ENCODE measurements at places on chromosomes 6 and 20.

GRCh38 chr6:112008482-112008881 is 45.4 kb upstream of the CCN6 start:
- DNase-seq: no peak

GRCh38 chr6:24916496-24916895 is 19.3 kb downstream of the RIPOR2 start:
- no peak for DNase-seq

GRCh38 chr6:81844686-81845085 is 92.2 kb upstream of the TENT5A start:
- DNase-seq: no peak

- DNase-seq: no peak
Observed at GRCh38 chr6:112289038-112289566, 34.7 kb upstream of the LAMA4 start.

- DNase-seq: no peak
Observed at GRCh38 chr20:40802886-40803285, 113.8 kb upstream of the MAFB start.

DNA sequence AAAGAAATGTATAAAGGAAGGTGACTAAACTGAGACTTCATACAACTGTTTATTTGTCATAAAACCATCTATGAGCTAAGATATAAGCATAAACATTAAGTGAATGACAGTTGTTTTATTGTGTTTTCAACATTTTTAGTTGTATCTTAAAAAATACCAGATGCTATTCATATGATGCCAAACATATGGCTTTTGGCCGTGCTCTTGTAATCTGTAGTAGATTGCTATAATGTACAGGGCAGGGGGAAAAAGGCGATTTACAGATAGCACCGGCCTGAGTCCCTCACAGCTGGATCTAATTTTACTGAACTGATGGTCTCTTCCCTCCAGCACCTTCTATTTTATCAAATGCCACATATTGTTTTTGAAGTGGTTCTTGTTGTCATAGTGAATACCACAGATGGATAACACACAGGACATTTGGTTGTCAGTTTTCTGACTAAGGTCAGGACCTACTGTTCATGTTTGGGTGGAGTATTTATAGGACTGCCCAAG is 48.2 kb downstream of the CENPW start:
- no peak for DNase-seq

- no peak for DNase-seq
Observed at GRCh38 chr6:133741375-133741861, 147.5 kb upstream of the TCF21 start.

DNA sequence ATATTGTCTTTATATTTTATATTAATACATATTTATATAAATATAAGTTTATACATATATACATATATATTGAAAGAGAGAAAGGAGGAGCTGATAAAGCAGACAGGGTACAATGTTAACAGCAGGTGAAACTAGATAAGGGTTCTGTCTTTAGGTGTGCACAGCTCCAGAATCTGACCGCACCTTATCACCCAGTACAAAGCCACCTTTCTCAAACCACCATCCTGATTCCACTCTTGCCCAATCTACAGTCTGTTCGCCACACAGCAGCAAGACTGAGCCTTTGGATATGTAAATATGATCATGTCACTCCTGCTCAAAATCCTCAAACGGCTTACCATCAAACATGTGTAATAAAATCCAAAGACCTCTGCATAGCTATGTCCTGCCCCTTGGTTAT is 34.7 kb upstream of the ASCC3 start:
- no peak for DNase-seq

GRCh38 chr6:127816643-127817042 is 84.2 kb downstream of the THEMIS start:
- DNase-seq: no peak

GRCh38 chr6:156597095-156597494 is 180.1 kb upstream of the ARID1B start:
- no peak for DNase-seq

Measured in cortex of kidney (tissue), 1 donor.